ENCODE measurements at places on chromosomes 3 and 15.
A peak's percentile ranks its signal among the peaks of the same experiment; 100 is the strongest.

- no peak for DNase-seq
These were observed 31.3 kb upstream of the TBC1D21 start for GRCh38 chr15:73841756-73842725.

- no peak for DNase-seq
These were observed 34.3 kb downstream of the PRR23E start for GRCh38 chr3:127226946-127227842.

DNA sequence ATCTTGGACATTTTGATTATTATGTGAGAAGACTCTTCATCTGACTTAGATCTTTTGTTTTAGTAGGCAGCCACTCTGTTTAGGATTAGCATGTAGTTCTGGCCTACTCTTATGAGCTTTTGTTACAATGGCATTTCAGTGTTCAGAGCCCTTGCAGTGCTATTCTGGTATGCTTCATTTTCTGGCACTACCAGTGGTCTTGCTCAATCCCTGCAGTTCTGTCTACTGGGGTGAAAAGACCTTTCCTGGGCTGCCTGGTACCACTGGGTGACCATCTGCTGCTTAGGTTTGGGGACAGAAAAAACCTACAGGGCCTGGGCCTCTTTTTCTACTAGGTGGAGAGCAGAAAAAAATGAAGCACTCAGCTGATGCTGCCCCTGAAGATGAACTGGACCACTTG, 42.5 kb downstream of the IL16 start:
- DNase-seq, result no peak

DNA sequence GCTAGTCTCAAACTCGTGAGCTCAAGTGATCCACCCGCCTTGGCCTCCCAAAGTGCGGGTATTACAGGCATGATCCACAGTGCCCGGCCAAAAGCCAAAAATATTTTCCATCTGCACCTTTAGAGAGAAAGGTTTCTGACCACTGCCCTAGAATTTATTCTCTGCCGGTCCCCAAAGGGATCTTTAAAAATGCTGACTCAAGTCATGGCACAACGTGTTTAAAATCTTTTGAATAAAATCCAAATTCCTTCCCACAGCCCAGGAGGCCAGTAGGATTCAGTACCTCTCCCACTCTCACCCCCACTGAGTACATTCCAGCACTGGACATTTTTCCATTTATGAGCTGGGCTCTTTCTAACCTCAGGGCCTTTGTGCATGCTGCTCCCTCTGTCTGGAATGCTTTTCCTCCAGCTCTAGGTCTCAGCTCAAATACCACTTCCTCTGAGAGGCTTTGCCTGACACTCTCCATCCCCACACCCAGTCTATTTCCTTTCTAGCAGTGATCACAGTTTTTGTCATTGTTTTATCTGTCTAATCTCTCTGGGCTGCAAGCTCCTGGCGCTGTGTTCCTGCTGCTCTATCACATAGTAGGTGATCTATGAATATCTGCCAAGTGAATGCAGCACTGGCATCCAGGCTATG, 502.9 kb downstream of the SHQ1 start:
- DNase-seq, result no peak

DNA sequence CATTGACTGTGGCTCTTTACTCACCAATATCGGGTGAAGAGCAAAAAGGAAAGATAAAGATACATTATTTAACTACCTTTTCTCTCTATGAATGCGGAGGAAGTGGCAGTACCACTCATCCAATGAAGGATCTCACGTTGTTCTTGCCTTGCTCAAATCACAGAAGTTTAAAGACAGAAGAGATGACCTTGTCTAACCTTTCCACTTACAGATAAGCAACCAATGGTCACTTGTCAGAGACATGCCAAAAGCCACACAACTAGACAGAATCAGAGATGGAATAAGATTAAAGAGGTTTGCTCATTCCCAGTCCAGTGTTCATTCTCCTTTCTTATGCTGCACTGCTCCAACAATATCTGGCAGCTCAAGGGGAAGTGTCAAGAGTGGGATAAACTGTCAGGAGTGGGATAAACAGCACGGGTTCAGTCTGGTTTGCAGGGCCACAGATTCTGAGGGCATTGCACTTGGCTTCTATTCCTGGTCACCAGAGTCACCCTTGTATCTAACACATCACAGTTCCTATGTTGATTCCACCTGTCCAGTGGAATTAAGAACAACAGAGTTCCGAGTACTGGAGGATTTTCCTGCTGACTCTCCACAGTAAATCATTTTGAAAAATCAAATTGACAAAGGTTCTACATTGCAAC, 6.7 kb downstream of the VPS13C start:
- no peak for DNase-seq

GRCh38 chr3:72347819-72348319, 500.4 kb downstream of the SHQ1 start:
- DNase-seq, result peak; percentile 72

GRCh38 chr3:44060164-44060563, 181.5 kb upstream of the TOPAZ1 start:
- no peak for DNase-seq

DNA sequence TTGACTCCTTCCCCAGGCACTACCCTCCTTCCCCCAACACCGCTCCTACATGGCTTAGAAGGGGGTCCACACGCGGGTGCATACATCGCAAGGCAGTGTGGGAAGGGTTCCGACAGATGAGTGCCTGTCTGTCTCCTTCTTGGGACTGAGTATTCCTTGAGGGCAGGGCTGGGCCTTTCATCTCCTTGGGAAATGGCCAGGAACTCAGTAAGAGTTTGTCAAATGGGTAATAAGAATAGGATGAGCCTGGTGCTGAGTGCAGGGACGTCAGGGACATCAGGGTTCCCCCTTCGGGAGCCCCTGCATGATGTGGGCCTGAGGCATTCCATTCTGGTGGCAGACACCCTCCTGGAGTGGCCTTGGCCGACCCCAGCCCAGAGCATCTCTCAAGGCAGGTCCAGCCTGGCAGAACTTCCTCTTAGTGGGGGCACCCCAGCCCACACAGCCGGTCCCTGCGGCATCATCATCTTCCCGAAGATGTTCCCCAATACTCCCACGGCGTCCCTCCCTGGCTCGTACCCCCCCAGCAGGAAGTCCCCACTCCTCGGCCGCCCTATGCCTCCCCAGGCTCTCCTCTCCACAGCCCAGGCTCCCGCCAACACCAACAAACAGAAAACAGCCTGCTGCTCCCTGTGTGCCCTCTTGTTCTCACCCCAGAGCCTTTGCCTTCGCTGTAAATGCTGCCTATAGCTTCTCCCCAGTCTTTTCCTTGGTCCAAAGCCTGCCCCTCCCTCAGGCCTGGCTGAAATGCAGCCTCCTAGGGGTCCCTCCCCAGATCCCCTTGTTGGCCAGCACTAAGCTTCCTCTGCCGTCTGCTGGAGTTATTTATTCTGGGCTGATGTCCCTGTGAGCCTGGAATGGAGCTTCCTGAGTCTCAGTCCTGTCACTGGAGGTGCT, 67.5 kb upstream of the LCTL start:
- no peak for DNase-seq

GRCh38 chr3:18946524-18946923, 201.8 kb upstream of the KCNH8 start:
- DNase-seq, result no peak

DNA sequence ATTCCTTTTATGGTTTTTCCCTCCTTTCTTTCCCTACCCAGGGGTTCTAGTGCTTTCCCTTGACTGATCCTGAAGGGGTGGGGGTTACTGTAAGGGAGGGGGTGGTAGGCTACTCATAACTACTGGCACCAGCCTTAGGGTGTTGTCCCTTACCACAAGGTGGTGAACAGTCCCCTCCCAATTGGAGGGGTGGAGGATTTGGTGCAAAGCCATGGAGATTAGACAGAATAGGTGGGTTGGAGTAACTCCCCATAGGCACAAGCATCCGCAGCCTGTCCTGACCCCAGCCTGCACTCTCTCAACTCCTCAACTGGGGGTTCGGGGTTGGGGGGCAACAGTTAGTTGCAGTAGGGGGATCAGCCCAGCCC, 2.6 kb upstream of the HYAL2 start:
- no peak for DNase-seq

DNA sequence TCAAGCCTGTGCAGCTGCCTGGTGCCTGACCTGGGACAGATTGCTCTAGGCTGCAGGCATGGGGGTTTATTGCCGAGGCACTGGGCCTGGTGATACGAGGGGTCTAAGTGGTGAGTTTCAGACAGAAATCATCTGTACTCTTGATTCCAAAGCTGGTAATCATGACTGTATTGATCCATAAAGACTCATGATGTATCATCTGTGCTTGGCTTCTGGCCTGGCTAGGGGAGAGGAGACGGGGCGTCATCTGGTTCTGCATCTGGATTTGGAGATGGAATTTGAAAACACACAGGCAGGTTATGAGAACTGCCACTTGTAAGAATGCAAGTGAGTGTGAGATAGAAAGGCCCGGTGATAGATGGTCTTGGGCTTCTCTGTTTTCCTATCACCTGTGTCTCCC, 337.4 kb upstream of the C2CD4B start:
- no peak for DNase-seq

GRCh38 chr15:100202309-100202960, 139.3 kb downstream of the ADAMTS17 start:
- DNase-seq, result no peak

GRCh38 chr3:14441240-14441919, 39.0 kb downstream of the SLC6A6 start:
- DNase-seq, result no peak

- no peak for DNase-seq
These were observed 190.7 kb upstream of the GBE1 start for GRCh38 chr3:81952141-81952540.

- no peak for DNase-seq
These were observed 37.9 kb downstream of the ADIPOQ start for GRCh38 chr3:186880406-186880805.

DNA sequence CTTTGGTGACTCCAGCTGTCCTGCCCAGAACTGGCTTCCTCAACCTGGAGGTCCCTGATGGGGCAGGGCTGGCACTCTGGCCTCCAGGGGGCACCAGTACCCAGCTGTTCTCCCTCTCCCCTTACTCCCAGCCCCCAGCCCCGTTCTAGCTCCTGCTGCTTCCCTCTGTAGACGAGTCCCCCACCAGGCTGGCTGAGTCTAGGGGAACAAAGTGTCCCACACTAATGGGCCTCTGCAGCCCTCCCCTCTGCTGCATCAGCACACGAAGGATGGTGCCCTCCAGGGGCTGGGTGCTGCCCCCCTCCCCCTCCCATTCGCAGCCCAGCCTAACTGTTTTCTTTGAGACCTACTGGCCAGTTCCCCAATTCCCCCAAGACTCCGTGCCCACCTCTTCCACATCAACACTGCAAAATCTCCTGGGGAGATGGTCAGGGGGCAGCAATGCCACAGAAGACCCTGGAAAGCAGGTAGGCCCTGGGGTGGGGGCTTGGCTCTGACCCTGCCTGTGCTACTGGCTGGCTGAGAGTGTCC, 4.2 kb downstream of the RHCG start:
- no peak for DNase-seq

GRCh38 chr3:101454629-101455028, 58.4 kb downstream of the SENP7 start:
- no peak for DNase-seq

- DNase-seq, result no peak
These were observed 62.5 kb downstream of the IL20RB start for GRCh38 chr3:137020315-137020714.

- DNase-seq, result no peak
These were observed 833 bp downstream of the MAN2A2 start for GRCh38 chr15:90903733-90904536.

DNA sequence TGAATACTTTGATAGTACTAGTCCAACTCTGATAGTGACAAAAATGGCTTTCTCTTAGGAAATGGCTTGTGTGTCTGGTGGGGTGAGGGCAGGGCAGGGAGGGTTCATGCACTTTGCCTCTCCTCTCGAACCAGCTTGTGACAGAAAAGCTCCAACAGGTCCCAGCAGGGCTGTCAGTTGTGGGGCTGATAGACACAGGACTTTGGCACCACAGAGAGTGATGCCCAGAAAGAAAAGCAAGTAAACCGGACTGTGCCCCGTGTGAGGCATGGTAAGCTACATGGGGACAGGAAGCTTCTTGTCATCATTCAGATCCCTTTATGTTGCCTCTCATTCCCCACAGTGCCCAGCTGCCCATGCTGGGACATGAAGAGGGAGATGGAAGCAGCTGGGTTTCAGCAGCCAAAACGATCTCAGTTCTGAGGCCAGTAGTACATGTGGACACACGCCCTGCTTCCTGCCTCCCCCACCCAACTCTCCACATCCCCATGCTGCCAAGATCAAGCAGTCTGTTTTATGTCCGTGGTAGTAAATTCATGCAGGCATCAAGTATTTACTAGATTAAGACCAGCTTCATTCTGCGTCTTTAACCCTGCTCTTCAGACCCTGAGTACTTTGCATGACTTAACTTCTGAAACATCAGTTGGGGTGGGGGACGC, 29.7 kb upstream of the LIPC start:
- no peak for DNase-seq

DNA sequence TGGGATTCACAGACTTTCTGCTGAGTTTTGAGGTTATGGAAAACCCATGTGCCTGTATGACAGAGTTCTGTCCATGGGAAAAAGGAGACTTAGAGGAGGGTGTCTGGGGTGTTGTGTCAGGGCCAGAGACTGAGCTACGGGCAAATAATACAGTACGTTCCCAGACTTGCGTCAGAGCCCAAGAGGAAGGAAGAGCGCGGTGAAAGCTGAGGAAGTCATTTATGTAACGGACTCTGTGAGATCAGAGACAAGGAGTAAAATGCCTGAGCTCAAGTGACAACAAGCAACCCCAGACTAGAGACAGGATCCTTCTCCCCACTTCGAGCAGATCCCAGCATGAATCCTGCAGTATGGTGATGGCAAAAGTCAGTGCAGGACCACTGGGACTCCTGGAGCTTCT, 368.6 kb upstream of the MCTP2 start:
- DNase-seq, result peak; percentile 68
